Activated naive CD4-positive, alpha-beta T cell treated with anti-CD3 and anti-CD28 coated beads for 36 hours (primary cell): ENCODE measurements at places on chromosomes 3 and 15.

DNA sequence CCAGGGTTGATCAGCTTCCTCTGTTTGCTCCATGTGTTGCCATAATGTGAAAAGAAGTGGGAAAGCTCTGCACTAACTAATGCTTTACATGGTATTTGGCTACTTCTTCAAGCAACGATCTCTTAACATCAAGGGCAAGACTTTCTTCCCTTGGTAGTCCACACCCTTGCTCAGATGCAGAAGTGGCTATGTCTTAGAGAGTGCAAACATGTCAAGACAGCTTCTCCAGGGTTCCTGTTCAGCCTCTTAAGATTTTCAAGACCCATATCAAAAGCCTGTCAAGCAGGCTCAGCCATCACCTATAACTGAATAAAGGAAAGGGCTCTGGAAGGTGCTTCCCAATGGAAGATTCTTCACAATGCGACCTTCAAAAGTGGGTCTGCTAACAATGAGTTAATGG is 64.8 kb upstream of the CSTA start:
- no peak for DNase-seq

- DNase-seq, result no peak
Measured at GRCh38 chr3:157493627-157494550, 9.3 kb downstream of the VEPH1 start.

GRCh38 chr15:90686435-90687218 is 30.5 kb upstream of the BLM start:
- DNase-seq, result peak; percentile 65

GRCh38 chr15:63672369-63672768 is 75.2 kb downstream of the FBXL22 start:
- no peak for DNase-seq

GRCh38 chr3:120193554-120193953 is 91.5 kb downstream of the GPR156 start:
- no peak for DNase-seq

- no peak for DNase-seq
Measured at GRCh38 chr15:42502477-42502876, 7.0 kb downstream of the SNAP23 start.

DNA sequence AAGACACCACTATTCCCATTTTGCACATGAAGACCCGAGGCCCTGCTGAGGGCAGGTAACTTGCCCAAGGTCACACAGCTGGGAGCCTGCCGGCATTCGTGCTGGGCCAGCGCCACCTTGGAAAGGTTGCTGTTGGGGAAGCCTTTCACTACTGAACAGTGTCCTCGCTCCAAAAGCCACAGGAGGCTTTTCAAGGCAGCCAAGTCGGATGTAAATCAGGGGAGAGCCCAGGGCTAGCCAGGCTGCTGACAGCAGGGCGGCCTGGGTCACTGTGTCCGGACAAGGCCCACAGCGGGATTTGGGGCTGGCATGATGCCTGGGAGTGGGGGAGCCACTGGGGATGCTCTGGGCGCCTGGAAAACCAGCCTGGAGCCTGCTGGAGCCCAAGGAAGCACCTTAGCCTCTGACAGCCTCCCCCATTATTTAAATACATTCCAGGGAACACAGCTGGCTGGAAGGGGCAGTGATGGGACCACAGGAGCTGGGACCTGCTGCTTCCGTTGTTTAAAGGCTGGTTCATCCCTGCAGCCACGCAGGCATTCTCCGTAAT is 10.5 kb downstream of the SLC6A6 start:
- DNase-seq, result no peak

DNA sequence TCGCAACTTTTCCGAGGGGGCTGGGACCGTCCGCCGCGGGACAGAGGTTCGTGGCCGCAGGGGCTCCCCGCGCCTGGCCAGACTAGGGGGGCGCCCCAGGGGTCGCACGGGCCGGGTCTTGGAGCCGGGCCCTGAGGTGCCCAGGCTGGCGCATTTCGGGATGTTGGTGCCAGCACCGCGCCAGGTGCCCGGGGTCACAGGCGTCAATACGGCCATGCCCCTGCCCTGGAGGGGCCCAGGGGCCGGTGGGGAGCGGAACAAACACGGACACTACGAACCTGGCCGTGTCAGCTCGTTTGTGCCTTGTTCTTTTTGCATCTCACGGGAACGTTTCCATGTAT is 366 bp downstream of the TM6SF1 start:
- DNase-seq, result no peak

- no peak for DNase-seq
Measured at GRCh38 chr3:146200461-146201220, 39.7 kb upstream of the PLOD2 start.
